ENCODE measurements at places on chromosomes 2 and 18. TPM values are rescaled to one million over a fixed set of nuclear protein-coding genes. Genes with fewer than 3 reads are reported as not detected.

The IL36RN gene
- total RNA-seq = 0.25 TPM

The PAIP2B gene
- total RNA-seq = 7.6 TPM

DNA sequence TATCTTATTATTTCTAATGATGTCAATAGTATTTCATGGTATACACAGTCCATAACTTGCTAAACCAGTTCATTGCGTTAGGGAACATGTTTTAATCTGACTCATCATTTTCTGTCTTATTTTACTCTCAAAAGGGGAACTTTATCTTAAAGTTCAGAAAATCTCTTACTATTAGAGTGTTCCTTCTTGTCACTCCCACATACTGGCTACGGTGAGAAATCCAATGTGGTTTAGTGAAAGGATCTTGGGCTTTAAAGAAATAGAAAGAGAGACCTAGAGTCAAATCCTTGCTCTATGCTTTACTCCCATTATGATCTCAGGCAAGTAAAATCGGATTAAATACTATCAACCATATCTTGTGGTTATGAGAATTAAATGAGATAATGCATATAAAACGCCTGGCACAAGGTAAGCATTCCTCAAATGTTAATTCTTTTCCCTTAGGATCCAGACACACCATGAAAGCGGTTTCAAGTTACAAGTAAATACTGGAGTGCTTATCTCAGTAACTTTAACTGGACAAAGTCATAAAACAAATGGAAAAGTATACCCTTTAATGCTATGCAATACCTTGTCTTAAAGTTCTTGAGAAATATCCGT, 576.0 kb downstream of the ARHGAP15 start:
- H3K4me3 ChIP-seq = no peak overlapping the region
- no peaks in the 10 kb centered on the region for H3K36me3 ChIP-seq
- peaks cover 15% of the 10 kb centered on the region for H3K4me1 ChIP-seq
- H3K27me3 ChIP-seq = no peaks in the 10 kb centered on the region
- DNase-seq = no peak
- H3K27ac ChIP-seq = no peak overlapping the region

DNA sequence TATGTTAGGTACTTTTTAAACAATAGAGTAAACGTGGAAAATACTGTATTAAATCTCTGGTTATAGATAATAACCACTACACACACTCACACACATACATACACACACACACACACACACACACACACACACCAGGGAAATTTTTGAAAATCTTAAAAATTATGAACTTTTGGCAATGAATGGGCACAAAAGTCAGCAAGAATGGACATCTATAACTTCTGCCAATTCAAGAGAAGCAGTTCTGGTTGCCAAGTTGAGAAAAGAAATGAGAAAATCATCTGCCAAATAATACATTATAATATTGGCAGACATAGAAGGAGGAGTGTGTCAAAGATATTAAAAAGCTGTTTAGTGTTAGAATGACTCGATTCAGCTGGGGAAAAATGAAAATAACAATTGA, 42.9 kb upstream of the TMEM178A start:
- no peak overlapping the region for H3K27ac ChIP-seq
- H3K4me3 ChIP-seq = no peak overlapping the region
- no peaks in the 10 kb centered on the region for H3K36me3 ChIP-seq
- no peaks in the 10 kb centered on the region for H3K27me3 ChIP-seq

DNA sequence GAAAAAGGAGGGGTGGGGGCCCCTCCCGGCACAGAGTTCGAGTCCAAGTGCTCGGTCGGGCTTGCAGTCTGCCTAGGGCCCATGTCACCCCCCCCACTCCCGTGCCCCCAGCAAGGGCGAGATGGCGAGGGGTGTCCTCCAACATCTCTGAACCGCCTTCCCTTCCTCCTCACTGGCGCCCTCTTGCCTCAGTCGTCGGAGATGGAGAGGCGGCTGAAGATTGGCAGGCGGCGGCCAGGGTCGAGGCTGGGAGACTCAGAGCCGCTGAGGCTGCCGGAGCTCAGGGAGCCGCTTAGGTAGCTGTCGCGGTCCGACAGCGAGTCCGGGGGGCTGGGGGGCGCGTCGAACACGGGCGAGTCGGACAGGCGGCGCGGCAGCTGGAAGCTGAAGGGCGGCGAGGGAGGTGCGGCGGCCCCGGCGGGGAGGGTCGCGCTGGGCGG, 2.3 kb downstream of the ZFP36L2 start:
- peaks cover 42% of the 10 kb centered on the region for H3K4me1 ChIP-seq
- DNase-seq = no peak
- peaks cover 38% of the 10 kb centered on the region for H3K36me3 ChIP-seq
- H3K27me3 ChIP-seq = no peaks in the 10 kb centered on the region
- H3K4me3 ChIP-seq = peak overlapping the region; percentile 99
- peak overlapping the region; percentile 99 for H3K27ac ChIP-seq

The TUBA3E gene
- not detected for total RNA-seq

The PKDCC gene
- total RNA-seq = 146 TPM

GRCh38 chr18:79769698-79770500, 27.8 kb upstream of the KCNG2 start:
- DNase-seq = no peak
- H3K27me3 ChIP-seq = no peaks in the 10 kb centered on the region
- H3K4me3 ChIP-seq = no peak overlapping the region
- H3K4me1 ChIP-seq = no peaks in the 10 kb centered on the region

The SPP2 gene
- total RNA-seq = not detected

DNA sequence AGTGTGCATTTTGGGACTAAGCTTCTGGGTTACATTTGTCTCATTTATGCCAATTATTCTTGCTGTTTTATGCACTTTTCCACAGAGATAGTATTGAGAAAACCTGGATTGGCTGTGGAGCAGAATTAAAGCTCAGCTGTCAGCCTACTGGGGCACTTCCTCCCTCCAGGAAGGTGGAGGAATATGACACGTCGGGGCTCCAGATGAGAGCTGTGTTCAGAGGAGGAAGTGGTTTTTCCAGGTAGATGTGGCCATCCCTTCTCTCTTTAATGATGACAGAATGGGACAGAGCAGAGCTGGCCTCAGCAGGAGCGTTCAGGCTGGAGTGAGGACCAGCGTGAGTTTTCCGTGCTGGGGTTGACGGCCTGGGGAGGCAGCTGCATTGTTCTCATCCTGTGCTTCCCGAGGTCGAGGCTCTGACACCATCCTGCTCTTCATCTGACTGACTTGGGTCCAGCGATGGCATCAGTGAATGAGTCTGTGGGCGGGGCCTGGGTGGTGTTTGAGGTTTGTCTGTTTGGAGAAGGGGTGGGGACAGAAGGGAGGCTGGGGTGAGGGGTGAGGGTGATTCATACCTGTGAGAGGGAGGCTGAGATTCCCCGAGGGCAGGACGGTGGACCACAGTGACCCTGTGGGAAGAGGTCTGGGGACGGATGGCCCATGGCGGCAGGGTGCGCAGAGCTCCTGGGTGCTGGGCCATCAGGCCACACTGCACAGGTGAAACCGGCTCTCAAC, 207.0 kb downstream of the LDLRAD4 start:
- no peaks in the 10 kb centered on the region for H3K27me3 ChIP-seq
- no peaks in the 10 kb centered on the region for H3K4me1 ChIP-seq
- H3K4me3 ChIP-seq = no peak overlapping the region
- no peak overlapping the region for H3K27ac ChIP-seq

The PROKR1 gene
- not detected for total RNA-seq

DNA sequence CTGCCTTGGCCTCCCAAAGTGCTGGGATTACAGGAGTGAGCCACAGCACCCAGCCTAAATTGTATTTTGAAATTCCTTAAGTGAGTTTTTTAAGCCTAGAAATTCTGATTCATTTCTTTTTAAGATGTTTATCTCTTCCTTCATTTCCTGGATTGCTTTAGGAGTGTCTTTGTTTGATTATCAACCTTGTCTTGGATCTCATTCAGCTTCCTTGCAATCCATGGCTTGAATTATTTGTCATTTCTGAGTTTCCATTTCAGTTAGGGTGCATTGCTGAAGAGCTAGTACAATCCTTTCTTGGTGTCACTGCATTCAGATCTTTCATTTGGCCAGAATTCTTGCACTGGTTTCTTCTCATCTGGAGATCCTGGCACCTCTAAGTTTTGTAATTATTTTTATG, 606.4 kb upstream of the ZNF804A start:
- no peaks in the 10 kb centered on the region for H3K36me3 ChIP-seq
- no peaks in the 10 kb centered on the region for H3K27me3 ChIP-seq
- no peaks in the 10 kb centered on the region for H3K4me1 ChIP-seq
- H3K27ac ChIP-seq = no peak overlapping the region
- H3K4me3 ChIP-seq = no peak overlapping the region

The NHEJ1 gene
- 17.7 TPM for total RNA-seq

DNA sequence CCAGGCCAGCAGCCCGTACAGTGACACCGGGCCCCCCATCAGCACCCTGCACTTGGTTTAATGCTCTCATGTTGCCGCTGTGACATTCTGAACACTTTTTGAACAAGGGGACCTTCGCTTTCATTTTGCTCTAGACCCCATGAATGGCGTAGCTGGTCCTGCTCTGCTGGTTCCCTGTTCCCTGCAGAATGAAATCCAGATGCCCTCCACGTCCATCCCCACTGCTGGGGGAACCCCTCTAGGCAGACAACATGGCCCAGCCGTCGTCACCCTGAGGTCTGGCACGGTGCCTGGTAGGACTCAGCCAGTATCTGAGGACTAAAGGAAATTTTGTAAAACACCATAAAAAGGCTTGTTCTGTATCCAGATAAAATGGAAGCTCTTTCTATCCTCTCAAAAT, 128.6 kb downstream of the KCTD1 start:
- no peaks in the 10 kb centered on the region for H3K4me1 ChIP-seq
- DNase-seq = peak; percentile 52
- H3K36me3 ChIP-seq = no peaks in the 10 kb centered on the region
- no peak overlapping the region for H3K4me3 ChIP-seq

- H3K36me3 ChIP-seq = no peaks in the 10 kb centered on the region
- no peak for DNase-seq
- H3K4me1 ChIP-seq = peaks cover 18% of the 10 kb centered on the region
- H3K27ac ChIP-seq = no peak overlapping the region
Observed at GRCh38 chr2:191634791-191635190, 43.1 kb upstream of the NABP1 start.

The SEPTIN10 gene
- 107 TPM for total RNA-seq

DNA sequence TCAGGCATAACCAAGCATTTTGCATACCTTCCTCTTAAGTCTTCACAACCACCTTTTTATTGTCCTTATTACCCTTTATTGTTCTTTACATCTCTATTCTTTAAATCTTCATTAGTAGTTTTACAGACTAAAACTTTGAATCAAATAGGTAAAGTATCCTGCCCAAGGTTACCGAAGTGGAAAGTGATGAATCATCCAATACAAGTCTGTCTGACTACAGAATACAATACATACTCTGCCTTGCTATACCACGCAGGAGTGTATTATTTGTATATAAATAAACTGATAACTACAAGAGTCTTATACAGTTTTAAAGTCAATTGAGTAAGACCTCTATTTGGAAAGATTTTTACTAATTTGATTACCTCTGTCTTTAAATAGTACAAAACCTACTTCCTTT, 196.0 kb downstream of the ZEB2 start:
- no peaks in the 10 kb centered on the region for H3K36me3 ChIP-seq
- H3K27ac ChIP-seq = no peak overlapping the region
- no peaks in the 10 kb centered on the region for H3K27me3 ChIP-seq
- H3K4me1 ChIP-seq = peaks cover 8% of the 10 kb centered on the region
- H3K4me3 ChIP-seq = no peak overlapping the region

- H3K36me3 ChIP-seq = no peaks in the 10 kb centered on the region
- no peaks in the 10 kb centered on the region for H3K4me1 ChIP-seq
- no peak overlapping the region for H3K4me3 ChIP-seq
- no peak overlapping the region for H3K27ac ChIP-seq
- H3K27me3 ChIP-seq = no peaks in the 10 kb centered on the region
Observed at GRCh38 chr2:6103949-6104348, 411.8 kb downstream of the SOX11 start.

The VIT gene
- total RNA-seq = 56.5 TPM

The CNDP1 gene
- total RNA-seq = 9.8 TPM

DNA sequence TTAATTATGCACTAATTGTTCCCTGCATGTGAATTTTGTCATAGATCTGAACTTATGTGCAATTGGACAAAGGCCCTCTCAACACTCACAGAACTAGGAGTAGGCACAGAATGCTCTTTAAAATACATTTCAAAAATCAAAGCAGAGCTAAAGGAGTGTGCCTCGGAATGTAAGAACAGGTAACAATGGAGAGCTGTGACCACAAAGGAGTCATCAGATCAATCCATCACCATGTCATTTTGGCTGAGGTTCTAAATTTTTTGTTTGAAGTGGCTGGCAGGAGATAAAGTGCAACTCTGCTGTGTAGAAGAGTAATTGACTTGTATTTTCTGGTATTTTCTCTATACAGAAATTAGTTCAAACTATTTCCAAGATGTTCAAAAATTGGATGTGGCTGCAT, 155.4 kb downstream of the NRP2 start:
- H3K27ac ChIP-seq = no peak overlapping the region
- no peak for DNase-seq
- H3K27me3 ChIP-seq = no peaks in the 10 kb centered on the region
- peaks cover 7% of the 10 kb centered on the region for H3K4me1 ChIP-seq
- no peaks in the 10 kb centered on the region for H3K36me3 ChIP-seq

The MC4R gene
- not detected for total RNA-seq

DNA sequence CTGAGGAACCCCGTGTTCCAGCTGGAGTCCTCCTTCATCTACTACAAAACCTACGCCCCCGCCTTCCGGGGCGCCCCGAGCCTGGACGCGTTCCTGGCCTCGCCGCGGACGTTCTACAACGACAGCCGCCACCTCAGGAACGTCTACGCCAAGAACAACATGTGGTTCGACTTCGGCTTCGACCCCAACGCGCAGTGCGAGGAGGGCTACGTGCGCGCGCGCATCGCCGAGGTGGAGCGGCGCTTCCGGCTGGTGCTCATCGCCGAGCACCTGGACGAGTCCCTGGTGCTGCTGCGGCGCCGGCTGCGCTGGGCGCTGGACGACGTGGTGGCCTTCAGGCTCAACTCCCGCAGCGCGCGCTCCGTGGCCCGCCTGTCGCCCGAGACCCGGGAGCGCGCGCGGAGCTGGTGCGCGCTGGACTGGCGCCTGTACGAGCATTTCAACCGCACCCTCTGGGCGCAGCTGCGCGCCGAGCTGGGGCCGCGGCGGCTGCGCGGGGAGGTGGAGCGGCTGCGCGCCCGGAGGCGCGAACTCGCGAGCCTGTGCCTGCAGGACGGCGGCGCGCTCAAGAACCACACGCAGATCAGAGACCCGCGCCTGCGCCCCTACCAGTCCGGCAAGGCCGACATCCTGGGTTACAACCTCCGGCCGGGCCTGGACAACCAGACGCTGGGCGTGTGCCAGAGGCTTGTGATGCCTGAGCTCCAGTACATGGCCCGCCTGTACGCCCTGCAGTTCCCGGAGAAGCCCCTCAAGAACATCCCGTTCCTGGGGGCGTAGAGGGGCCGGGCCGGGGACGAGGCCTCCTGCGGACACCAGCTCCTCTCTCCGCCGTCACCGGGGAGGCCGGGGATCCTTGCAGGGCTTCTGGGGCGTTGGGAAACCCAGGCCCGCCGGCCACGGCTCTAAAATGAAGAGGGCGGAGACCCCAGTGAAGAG, 5.3 kb upstream of the NEU4 start:
- peak; percentile 81 for DNase-seq
- H3K36me3 ChIP-seq = no peaks in the 10 kb centered on the region
- H3K27me3 ChIP-seq = no peaks in the 10 kb centered on the region

- H3K27me3 ChIP-seq = no peaks in the 10 kb centered on the region
- no peak overlapping the region for H3K4me3 ChIP-seq
- no peak for DNase-seq
Observed at GRCh38 chr2:163011000-163011399, 172.4 kb upstream of the KCNH7 start.

Data from vagina (tissue), 2 donors.